RWPE1 (cell line): ENCODE measurements at places on chromosomes 3 and 15.

DNA sequence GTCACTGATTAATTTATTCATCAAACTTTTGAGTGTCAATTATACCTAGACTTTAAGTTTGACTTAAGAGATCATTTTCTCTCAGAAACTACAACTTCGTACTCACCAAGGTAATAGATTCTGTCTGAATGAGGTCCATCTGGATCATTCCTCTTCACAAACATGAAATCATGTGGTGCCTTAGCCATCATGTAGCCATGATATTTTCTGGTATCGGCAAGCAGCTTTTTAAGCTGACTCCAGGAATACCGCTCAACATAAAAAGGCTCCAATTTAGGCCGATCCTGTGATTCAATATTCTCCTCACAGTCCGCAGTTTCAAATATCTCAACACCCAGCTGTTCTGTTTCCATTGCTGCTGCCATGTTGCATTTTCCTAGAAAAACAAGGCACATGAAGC, 5.3 kb downstream of the DPP8 start:
- DNase-seq, result no peak

DNA sequence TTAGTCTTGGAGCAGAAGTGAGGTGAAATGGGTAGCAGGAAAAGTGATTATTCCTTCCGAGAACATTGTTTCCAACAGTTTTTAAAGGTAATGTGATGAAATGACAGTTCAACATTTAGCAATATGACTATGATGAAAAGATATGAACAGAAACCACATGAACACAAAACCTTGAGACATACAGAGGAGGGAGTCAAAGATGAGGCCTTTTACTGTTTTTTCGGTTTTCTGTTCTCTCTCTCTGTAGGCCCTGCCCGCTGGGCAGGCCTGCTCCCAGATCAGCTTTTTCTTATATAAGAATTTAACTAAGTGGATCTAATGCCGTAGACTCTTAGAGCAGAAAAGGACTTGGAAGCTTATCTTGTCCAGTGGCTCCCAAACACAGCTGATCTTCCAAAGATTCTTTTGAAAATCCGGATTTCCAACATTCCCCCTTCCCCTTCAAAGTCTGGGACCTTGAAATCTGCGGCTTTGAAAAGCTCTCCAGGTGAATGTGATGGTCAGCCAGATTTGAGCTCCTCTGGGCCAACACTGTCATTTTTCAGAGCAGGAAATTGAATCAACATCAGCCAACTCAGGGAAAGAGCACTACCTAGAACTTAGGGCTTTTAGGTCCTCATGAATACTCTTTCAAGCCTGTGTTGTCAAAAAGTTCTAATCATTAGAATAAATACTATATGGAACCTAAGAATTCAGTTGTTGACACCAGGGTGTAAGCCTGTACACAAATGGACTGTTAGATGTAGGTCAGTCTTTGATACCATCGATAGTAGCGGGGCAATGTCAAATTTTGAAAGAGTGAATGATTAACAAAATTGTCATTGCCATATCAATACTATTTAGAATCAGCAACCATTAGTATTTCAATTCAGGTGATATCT, 372.7 kb downstream of the SHQ1 start:
- no peak for DNase-seq

- DNase-seq, result no peak
Measured at GRCh38 chr15:24718289-24719082, 42.9 kb downstream of the NPAP1 start.

- DNase-seq, result no peak
Measured at GRCh38 chr3:117763561-117763960, 1054.0 kb downstream of the TUSC7 start.

- DNase-seq, result no peak
Measured at GRCh38 chr3:46944191-46944590, 32.4 kb downstream of the CCDC12 start.

- DNase-seq, result no peak
Measured at GRCh38 chr3:32076566-32076965, 29.9 kb upstream of the GPD1L start.
